ENCODE measurements at places on chromosomes 7 and 10.

DNA sequence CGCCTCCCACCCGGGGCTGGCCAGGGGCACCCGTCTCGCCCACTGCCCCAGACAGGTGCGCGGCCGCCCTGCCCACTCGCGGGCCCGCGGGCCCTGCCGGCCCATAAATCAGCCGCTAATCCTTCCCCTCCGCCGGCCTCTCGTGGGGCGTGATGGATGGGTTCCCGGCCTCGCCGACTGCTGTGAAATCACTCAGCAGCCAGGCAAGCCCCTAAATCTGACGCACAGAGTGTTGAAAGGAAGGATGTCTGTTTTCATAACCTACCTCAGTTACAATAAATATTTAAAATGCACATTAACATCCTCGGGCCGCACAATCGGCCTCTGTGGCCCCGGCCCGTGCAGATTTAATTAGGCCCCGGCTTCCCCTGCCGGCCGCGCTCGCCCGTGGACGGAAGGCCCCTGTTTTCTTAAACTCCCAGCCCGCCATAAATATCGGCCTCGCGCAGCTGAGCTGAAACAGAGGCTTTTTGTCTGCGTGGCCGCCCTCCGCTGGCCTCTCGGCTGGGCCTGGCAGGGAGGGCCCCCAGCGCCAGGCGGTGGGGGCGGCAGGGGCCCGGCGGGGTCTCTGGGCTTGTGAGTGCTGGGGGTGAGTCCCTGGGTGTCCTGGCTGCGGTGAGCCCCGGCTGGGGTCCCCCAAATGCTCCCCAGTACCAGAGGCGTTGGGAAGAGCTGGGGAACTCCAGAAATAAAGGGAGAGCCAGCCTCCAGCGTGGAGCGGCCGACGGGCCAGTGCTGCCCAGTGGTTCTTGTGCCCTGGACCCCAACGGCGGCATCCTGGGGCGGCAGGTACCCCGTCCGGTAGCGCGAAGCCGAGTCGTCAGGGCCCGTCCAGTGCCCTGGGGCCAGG lies 90.7 kb downstream of the UNCX start:
- H3K27ac ChIP-seq, result no peak overlapping the region
- no peaks in the 10 kb centered on the region for H3K27me3 ChIP-seq
- no peak overlapping the region for H3K4me3 ChIP-seq

GRCh38 chr10:52658112-52658511 lies 114.5 kb downstream of the MBL2 start:
- no peak overlapping the region for H3K4me3 ChIP-seq
- no peak overlapping the region for H3K27ac ChIP-seq
- H3K4me1 ChIP-seq, result no peaks in the 10 kb centered on the region
- no peaks in the 10 kb centered on the region for H3K36me3 ChIP-seq

DNA sequence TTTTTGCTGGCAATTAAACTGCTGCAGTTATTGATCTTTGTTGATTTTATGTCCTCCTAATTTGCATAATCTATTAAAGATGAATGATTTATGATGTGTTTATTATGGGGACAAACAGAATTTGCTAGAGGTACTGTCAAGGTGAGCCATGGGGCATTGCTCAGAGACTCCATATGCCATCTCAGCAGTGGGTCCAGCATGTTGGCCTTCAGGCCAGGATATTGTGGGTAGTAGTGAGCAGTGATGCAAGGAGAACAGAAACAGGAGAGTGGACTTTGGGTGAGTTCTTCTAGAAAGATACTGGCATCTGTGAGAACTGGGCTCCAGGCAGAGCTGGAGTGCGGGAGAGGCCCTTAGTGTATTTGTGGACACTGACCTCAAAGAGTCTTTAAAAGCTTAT lies 65.9 kb downstream of the PAX2 start:
- no peaks in the 10 kb centered on the region for H3K4me1 ChIP-seq
- DNase-seq, result peak; percentile 3
- H3K4me3 ChIP-seq, result no peak overlapping the region

- no peaks in the 10 kb centered on the region for H3K36me3 ChIP-seq
- no peaks in the 10 kb centered on the region for H3K4me1 ChIP-seq
- no peak overlapping the region for H3K27ac ChIP-seq
- no peak overlapping the region for H3K4me3 ChIP-seq
- peak; percentile 83 for DNase-seq
- no peaks in the 10 kb centered on the region for H3K27me3 ChIP-seq
Measured at GRCh38 chr10:101829561-101830315, 11.5 kb upstream of the OGA start.

DNA sequence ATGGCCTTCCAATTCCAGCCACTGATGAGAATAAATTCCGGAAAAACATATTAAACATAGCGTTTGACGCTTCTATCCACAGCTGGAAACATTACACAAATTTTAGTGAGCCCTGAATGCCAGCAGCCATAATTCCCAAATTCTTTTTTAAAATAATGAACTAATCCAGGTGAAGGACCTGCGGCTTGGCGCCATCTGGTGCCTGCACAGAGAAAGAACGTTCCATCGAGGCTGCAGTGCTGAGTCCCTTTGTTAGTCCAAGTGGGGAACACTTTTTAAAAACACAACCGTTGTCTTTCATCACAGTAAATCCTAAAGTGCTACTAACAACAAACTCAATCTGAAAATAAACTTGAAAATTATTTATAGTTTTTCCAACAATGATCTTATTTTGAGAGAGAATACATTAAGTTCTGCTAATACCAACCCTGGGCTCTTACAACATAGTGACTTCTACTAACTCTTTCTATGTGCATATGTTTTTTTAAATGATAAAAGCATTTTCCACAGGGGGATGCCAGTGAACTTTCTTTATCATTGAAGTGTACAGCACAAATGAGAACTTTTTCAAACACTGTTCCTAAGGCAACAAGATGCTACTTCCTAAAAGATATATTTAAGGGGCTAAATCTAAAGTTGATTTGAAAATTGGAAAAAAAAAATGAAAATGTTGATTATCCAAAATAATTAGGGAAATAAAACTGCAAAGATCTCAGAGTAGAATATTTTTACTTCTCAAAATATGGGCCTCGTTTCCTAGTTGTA lies 166.9 kb upstream of the RNF32 start:
- H3K4me1 ChIP-seq, result no peaks in the 10 kb centered on the region
- no peak overlapping the region for H3K4me3 ChIP-seq
- no peak overlapping the region for H3K27ac ChIP-seq
- DNase-seq, result no peak
- H3K27me3 ChIP-seq, result no peaks in the 10 kb centered on the region
- no peaks in the 10 kb centered on the region for H3K36me3 ChIP-seq

- no peak overlapping the region for H3K27ac ChIP-seq
- DNase-seq, result peak; percentile 58
- H3K36me3 ChIP-seq, result no peaks in the 10 kb centered on the region
- H3K4me3 ChIP-seq, result no peak overlapping the region
- H3K27me3 ChIP-seq, result no peaks in the 10 kb centered on the region
- H3K4me1 ChIP-seq, result no peaks in the 10 kb centered on the region
Measured at GRCh38 chr7:3094701-3095445, 51.2 kb upstream of the CARD11 start.
